Fibroblast of lung (primary cell): ENCODE measurements at places on chromosomes 5 and 9. TPM values are rescaled to one million over a fixed set of nuclear protein-coding genes. Genes with fewer than 3 reads are reported as not detected.

DNA sequence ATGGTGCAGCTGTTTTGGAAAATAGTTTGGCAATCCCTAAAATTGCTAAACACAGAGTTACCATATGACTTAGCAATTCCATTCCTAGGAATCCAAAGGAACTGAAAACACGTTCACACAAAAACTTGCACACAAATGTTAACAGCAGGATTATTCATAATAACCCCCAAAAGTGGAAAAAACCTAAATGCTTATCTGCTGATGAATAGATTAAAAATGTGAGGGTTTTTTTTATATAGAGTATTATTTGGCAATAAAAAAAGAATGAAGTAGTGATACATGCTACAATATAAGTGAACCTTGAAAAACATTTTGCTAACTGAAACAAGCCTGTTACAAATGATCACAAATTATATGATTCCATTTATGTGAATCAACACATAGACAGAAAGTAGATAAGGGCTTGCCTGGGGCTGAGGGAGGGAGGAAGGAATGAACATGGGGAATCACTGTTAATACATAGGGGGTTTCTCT is 45.1 kb upstream of the TRIO start:
- H3K27me3 ChIP-seq = no peaks in the 10 kb centered on the region
- DNase-seq = peak; percentile 75
- H3K27ac ChIP-seq = peak overlapping the region; percentile 58
- H3K4me3 ChIP-seq = no peak overlapping the region
- no peaks in the 10 kb centered on the region for H3K36me3 ChIP-seq

DNA sequence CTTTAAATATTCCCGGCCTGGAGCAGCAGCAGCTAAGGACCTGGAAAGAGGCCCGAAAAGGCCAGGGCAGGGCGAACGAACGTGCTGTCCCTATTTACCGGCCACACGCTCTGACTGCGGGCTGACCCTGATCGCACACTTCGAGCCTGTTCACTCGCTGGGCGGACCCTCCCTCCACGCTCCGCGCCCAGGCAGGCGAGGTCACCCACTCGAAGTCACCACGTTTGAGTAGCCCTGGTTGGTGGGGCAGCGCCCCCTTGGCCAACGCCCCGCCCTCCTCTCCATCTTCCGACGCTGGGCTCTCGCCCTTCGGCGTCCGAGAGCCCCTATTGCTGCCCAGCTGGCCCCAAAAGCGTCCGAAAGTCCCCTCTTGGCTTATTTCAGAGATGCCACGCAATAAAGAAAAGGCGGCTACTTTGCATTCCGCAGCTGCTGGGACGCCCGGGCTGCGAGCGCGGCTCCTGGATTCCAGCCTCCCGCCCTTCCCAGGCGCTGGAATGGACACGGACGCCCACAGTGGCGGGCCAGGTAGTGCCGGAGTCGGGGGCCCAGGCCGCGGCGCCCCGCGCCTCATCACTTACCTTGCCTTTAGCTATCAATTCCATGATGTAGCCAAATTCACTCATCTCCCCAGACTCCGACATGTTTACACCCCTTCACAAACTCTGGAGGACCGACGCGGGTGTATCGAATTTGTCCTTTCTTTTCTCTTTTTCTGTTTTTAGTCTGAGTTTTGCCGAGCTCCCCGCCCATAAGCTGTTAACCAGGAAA is 9.9 kb upstream of the TRIM36 start:
- peaks cover 38% of the 10 kb centered on the region for H3K27me3 ChIP-seq
- H3K27ac ChIP-seq = no peak overlapping the region
- peak overlapping the region; percentile 57 for H3K4me3 ChIP-seq

DNA sequence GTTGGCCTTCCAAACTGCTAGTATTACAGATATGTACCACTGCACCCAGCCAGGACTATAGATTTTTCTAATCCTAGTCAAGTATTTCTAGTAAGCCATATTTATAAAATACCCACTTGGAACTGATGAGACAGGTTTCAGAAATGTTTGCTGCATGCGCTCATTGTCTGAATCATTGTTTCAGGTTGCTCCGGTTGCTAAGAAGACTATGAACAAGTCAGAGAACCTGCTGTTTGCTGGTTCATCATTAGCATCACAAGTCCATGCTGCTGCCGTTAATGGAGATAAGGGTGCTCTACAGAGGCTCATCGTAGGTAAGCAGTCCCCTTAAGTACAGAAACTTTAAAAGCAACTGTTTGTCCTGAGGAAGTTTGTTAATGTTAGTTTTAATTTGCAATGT is 5.3 kb downstream of the INVS start:
- H3K4me3 ChIP-seq = no peak overlapping the region
- H3K4me1 ChIP-seq = no peaks in the 10 kb centered on the region
- no peak overlapping the region for H3K27ac ChIP-seq
- DNase-seq = no peak

DNA sequence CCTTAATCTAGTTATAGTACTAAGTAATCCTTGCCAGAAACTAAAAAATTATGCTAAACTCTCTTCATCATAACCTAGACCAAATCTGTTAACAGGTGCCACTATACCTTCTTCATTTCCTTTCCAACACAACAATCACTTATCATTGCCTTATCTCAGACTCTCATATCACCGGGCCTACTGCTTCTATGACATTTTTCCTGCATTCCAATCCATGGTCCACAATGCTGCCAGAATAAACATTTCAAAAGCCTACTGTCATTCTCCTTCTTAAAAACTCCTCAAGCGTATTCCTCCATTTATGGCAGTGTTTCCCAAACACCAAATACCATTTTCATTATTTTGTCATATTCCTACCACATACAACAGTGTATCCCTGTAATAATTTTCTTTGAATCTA is 6.5 kb downstream of the PPP6C start:
- no peaks in the 10 kb centered on the region for H3K4me1 ChIP-seq
- no peak overlapping the region for H3K4me3 ChIP-seq
- peak; percentile 73 for DNase-seq
- no peaks in the 10 kb centered on the region for H3K27me3 ChIP-seq

Gene CDH18
- 0.33 TPM in 1 of 2 replicates, not detected in the other for total RNA-seq

- no peak for DNase-seq
- H3K27me3 ChIP-seq = no peaks in the 10 kb centered on the region
- no peaks in the 10 kb centered on the region for H3K36me3 ChIP-seq
- no peak overlapping the region for H3K27ac ChIP-seq
- H3K4me3 ChIP-seq = no peak overlapping the region
Measured at GRCh38 chr9:13175732-13176131, 103.8 kb downstream of the MPDZ start.

GRCh38 chr5:2902742-2903297 is 151.3 kb upstream of the IRX2 start:
- H3K4me1 ChIP-seq = no peaks in the 10 kb centered on the region
- no peaks in the 10 kb centered on the region for H3K27me3 ChIP-seq
- no peak overlapping the region for H3K27ac ChIP-seq
- no peak overlapping the region for H3K4me3 ChIP-seq

- H3K27ac ChIP-seq = no peak overlapping the region
- no peaks in the 10 kb centered on the region for H3K27me3 ChIP-seq
- H3K4me3 ChIP-seq = no peak overlapping the region
- no peaks in the 10 kb centered on the region for H3K36me3 ChIP-seq
- DNase-seq = no peak
- H3K4me1 ChIP-seq = no peaks in the 10 kb centered on the region
Measured at GRCh38 chr9:87469793-87470465, 27.7 kb upstream of the DAPK1 start.

DNA sequence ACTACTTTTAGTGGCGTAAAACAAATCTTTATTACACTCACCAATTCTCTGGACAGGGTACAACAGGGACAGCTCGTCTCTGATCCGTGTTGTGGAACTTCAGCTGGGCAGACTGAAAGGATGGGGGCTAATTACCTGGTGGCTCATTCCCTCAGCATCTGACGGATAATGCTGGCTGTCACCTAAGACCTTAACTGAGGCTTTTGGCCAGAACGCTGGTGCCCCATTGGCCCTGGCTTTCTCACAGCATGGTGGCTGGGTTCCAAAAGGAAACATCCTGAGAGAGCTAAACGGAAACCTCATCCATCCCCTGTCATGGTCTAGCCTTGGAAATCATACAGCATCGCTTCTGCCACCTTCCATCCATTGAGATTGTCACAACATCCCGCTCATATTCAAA is 62.9 kb downstream of the RAI14 start:
- H3K4me1 ChIP-seq = peaks cover 25% of the 10 kb centered on the region
- no peaks in the 10 kb centered on the region for H3K36me3 ChIP-seq
- H3K27me3 ChIP-seq = no peaks in the 10 kb centered on the region
- no peak for DNase-seq
- no peak overlapping the region for H3K4me3 ChIP-seq

Gene SPATA31D4
- not detected in 2 replicates for total RNA-seq

Gene RNF224
- under 0.01 TPM in 1 of 2 replicates, not detected in the other for total RNA-seq

- H3K4me1 ChIP-seq = no peaks in the 10 kb centered on the region
- H3K4me3 ChIP-seq = no peak overlapping the region
- DNase-seq = no peak
- no peak overlapping the region for H3K27ac ChIP-seq
Measured at GRCh38 chr9:124359855-124360678, 55.2 kb downstream of the PSMB7 start.

GRCh38 chr5:158534203-158534602 is 565.5 kb downstream of the EBF1 start:
- H3K4me3 ChIP-seq = no peak overlapping the region
- peaks cover 3% of the 10 kb centered on the region for H3K27me3 ChIP-seq
- no peaks in the 10 kb centered on the region for H3K36me3 ChIP-seq
- DNase-seq = no peak
- no peaks in the 10 kb centered on the region for H3K4me1 ChIP-seq

DNA sequence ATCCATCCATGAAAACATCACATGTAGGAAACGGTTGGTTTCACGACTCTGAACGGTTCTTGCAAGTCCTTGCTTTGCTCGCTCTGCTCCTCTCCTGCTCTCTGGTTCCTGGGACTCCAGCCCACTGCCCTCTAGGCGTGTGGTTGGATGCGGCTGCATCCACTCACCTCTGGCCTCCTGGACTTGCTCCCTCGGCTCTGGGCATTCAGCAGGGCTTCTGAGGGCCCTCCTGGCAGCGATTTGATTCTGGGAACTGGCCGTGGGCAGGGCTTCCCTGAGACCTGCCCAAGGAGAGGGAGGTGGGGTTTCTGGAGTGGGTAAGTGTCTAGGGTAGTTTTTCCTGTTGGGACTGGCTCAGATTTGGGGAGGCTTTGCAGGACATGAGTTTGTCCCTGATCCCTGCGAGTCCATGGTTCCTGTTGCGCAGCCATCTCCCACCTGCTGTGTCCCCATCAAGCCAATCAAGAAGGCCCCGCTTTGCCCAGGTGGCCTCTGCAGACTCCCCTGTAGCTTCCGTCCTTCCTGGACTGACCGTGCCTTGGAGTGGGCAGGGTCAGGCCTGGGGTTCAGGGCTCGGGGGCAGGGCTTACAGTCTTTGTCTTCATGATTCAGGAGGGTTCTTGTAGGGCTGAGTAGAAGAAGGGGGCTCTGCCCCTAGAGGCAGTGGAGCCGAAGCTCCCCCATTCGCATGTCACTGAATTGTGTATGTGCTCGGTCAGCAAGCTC is 192.3 kb downstream of the CACNA1B start:
- H3K4me1 ChIP-seq = no peaks in the 10 kb centered on the region
- no peak for DNase-seq
- H3K27ac ChIP-seq = no peak overlapping the region
- H3K36me3 ChIP-seq = no peaks in the 10 kb centered on the region
- H3K27me3 ChIP-seq = no peaks in the 10 kb centered on the region

DNA sequence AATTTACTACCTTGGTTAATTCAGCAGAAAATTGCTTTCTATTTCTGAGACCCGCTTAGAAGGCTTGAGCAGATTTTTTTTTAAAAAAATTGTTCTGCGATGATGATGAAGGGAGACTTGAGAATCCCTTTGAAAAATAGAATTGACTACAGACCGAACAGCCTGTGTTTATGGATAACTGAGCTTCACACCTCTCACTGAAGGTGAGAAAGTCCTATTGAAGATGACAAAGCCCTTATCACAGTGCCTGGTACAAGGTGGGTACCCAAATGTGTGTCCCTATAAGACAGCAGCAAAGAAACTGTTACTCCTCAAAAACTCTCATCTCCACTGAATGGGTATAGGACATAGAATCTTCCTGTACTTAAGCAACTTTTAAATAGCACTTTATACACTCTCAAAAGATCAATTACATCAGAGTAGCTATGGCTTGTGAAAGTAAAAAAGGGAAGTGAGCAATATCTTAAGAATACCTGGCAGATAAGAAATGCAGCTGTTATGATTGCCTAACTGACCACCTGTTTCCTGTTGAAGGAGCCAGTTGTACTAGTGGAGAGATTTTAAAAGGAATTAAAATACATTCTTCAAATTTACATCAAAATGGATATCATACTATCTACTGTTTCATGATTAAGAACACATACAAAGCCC is 419.7 kb downstream of the CHSY3 start:
- peak; percentile 11 for DNase-seq
- H3K27me3 ChIP-seq = no peaks in the 10 kb centered on the region
- H3K4me1 ChIP-seq = no peaks in the 10 kb centered on the region
- H3K27ac ChIP-seq = no peak overlapping the region
- H3K4me3 ChIP-seq = no peak overlapping the region

Gene HABP4
- 18.2 and 31.4 TPM in 2 replicates for total RNA-seq

Gene GALNT12
- total RNA-seq = 18.2 and 27.2 TPM in 2 replicates
